NT2/D1 (cell line): ENCODE measurements at places on chromosomes 6 and 20.

DNA sequence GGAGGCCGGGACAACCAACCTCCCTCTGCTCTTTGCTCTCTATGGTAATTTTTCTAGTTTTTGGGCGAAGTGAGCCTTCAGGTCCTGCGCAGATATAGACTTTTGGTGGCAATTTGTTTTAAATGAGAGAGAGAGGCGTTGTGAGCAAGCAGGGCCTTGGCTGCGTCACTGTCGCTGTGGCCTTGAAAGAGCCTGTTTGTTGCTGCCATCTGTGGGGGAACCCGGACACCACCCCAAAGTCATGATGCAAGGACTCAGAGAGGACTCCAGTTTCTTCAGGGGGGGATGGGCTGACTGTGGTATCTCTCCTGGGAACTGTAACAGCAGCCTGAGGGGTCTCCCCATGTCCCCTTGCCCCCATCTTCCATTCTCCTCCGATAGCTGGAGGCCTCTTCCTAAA is 462.7 kb upstream of the SULF2 start:
- no peak for DNase-seq

- DNase-seq = no peak
These were observed 1.1 kb downstream of the HACE1 start for GRCh38 chr6:104858642-104859041.

- no peak for DNase-seq
These were observed 86.3 kb upstream of the ESR1 start for GRCh38 chr6:151721146-151721545.

DNA sequence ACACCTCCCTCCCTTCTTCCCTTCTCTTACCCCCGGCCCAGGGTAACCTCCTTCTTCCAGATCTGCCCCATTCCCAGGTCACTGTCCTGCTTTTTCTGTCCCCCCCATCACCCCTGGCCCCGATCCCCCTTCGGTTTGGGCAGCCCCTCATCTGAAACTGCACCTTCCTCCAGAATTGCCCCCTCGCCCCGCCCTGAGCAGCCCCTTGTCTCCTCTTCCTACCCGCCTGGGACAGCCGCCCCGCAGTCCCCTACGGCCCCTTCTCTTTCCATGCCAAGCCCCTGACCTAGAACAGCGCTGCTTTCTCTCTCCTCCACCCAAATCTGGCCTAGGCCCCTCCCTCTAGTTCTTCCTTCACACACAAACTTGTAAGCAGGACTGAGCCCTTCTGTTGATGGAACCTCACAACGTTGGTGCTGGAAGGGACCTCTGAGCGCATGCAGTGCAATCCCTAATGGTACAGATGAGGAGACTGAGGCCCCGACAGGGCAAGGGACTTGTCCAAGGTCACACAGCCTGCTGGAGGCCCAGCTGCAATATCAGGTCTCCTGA is 630 bp downstream of the PPP2R5D start:
- no peak for DNase-seq

GRCh38 chr20:10527781-10528180 is 92.7 kb downstream of the SLX4IP start:
- DNase-seq = no peak

- no peak for DNase-seq
These were observed 20.5 kb upstream of the FOXC1 start for GRCh38 chr6:1589208-1589607.

DNA sequence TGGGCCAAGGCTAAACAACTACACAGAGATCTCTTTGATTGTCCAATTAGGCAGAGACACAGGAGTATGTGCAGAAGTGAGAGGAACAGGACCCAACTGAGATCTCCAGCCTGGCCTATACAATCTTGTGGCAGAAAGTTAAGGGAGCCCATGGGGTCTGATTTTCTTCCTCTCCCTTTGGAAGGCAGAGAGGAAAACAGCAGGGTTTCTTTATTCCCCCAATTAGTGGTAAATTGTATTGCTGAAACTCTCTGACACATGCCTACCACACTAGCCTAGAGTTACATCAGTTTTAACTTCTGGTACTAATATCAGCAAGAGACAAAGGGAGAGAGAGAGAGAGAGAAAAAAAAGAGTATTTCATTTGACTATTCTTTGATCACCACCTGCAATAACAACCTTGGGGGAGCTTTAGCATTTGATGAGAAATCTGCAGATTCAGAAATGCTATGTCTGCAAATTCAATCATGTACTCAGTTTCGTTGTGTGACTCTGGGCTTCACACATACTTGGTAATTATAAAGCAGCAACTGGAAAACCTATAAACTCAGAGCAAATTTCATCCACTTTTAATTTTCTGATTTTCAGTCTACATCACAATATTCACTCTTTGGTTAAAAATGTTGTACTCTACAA is 260.3 kb upstream of the SPTLC3 start:
- no peak for DNase-seq

GRCh38 chr6:11374036-11375010 is 141.9 kb upstream of the NEDD9 start:
- DNase-seq = no peak

- no peak for DNase-seq
These were observed 62.0 kb upstream of the BMP5 start for GRCh38 chr6:55937261-55937947.

- DNase-seq = no peak
These were observed 42.3 kb downstream of the IL20RA start for GRCh38 chr6:137002505-137002904.

DNA sequence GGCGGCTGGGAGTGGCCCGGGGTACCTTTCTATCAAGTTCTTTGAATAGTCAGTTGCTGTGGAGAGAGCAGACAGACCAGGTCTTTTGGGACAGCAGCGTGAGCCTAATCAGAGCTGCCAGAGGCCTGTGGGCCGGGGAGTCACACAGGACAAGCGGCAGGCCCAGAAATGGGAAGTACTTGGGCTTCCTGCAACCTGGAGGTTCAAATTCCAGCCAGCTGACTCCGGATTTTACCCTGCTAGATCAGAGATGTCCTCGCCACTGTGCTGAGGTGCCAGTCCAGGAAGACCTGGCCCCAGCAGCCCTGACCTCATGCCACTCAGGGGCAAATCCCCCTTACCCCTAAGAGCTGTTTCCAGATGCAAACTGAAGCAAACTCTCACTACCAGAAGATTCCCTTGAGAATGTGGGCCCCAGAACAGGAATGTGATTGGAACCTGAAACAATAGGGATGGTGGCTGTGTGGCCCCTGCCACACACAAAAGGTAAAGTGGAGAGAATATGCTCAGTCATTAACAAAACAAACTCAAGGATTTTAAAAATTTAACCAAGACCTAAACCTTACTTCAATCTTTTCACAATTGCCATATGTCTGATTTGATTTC is 9.7 kb downstream of the BEND3 start:
- DNase-seq = no peak

DNA sequence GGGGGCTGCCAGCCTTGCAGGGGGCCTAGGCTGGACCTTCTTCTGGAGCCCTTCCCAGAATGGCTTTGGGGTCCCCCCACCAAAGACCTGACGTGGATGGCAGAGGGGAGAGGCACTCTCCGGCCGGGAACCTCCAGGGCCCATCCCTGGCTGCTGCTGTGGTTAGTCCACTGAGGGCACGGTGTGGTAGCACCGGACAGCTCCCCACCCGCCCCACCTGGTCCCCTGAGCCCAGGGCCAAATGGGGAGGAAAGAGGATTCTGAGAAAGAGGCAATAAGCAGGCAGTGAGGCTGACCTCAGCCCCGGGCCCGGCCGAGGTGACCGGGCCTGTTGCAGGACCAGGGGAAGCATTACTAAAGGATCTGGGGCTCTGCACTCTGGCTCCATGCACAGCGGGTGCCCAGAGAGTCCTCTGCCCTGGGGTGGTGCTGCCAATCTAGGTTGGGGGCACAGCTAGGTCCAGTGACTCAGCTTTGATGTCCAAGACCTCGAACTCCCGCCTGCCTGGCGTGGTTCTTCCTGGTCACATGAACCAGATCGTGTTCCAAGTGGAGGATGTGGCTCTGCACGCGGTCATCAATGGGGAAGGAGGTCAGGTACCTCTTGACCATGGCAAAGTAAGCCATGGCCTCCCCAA is 2.2 kb downstream of the CENPB start:
- DNase-seq = no peak

DNA sequence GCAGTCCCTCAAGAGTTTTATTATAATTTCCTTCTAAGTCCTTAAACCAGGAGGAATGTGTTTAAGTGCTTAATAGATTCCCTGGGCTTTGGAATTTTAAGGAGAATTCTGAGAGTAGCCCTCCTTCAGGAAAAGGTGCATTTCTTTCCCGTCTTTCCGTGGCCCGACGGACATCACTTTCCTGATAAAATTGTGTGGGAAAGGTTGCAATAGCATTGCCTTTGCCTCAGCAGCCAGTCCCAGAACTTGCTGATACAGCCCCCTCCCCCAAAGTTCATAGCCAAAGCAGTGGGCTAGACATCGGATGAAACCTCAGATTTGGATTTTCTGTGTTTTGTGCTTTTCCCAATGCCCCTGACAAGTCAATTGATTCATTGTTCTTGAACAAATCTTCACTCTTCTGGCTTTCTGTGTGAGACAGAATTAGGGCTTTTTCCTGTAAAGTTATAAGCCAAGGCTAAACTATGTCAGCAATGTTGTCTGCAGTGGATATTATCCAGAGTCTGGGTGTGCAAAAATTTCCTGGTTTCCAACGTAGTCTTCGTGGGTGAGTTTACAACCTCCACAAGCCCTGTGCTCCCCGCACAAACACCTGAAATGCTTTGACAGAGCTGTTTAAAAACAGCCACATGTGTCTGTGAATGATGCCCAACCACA is 1.1 kb upstream of the SMOC2 start:
- DNase-seq = no peak

GRCh38 chr6:37258405-37259105 is 611 bp upstream of the TMEM217 start:
- no peak for DNase-seq

- DNase-seq = no peak
These were observed 256.9 kb downstream of the ERMARD start for GRCh38 chr6:170008294-170008785.

DNA sequence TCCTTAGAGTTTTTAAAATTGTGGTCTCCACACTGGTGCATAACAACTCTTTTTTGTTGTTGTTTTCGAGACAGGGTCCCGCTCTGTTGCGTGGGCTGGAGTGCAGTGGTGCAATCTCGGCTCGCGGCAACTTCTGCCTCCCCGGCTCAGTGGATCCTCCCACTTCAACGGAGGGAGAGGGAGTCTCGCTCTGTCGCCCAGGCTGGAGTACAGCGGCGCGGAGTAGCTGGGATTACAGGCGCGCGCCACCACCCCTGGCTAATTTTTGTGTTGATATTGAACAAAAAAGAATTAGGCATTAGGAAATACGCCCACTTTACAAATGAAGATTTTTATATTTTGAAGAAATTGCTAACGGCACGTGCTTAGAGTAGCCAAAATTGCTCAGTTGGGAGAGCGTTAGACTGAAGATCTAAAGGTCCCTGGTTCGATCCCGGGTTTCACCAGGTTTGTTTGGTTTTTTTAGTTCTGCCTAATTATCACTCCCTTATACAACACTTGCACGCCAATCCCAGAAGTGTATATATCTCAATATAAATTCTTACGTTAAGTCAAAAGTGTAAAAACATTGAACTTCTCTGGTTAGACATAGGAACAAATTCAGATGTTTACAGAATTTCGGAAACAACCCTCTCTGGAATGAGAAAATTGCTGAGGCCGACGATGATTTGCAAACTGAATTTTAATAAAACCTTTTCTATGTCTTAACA is 159.6 kb downstream of the TRIM27 start:
- DNase-seq = no peak

GRCh38 chr6:23277521-23278179 is 708.3 kb downstream of the HDGFL1 start:
- no peak for DNase-seq

DNA sequence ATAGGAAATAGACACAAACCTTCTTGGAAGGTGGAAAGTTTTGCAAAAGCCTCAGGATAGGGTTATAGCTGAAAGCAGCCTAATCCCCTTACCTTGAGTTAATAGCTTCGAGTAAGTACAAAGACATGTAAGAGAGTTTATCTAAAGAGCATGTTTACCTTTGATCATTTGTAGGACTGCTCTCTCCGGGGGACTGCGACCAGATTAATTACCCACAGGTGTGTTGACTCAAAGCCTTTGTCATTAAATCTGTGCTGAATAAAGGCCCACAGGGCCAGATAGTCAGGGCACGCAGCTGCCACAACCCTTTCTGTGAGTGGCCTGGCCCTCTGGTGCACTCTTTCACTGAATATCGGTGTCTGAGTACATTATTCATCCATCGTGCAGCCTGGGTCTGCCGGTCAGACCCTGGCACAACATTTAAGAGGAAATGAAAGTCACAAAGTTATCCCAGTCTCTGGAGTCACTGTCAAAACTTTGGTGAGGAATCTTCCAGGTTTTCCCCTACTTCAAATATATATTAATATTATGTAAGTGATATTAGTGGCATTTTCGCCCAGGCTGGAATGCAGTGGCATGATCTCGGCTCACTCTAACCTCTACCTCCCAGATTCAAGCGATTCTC is 5.4 kb upstream of the MICA start:
- DNase-seq = no peak

DNA sequence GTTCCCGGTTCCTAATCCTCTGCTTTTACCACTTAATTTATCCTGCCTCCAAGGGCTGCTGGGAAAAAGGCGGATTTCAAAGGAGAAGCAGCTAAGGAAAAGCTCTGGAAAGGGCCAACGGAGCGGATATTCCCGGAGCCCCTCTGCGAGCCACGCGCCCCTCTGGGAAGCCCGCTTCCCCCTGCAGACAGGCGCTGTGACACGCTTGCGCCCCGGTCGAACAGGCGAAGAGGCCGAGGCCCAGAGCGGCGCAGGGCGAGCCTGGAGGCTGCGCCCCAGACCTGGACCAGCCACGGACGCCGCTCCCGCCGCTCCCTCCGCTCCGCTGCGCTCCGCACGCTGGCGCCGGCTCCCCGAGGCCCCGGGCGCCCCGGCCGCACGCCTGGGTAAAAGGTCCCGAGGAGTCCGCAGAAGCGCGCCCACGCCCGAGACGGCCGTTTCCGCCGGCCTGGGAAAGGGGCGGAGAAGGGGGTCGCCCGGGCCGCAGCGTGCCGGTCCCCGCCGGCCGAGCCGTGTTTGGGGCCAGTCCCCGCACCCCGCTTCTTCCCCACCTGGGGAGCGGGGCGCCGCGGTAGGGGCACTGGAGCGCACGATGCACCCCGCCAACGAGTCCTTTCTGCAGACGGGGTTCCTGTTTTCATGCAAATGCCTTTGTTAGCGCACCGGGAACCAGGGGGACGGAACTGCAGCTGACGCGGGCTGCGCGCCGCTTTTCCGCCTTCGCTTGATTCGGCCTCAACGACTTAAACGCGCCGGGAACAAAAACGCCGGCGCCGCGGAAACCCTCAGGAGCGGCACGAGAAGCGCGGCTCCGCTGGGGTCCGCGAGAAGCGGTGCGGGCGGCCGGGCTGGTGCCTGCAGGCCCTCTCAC is 91.9 kb upstream of the SIRPA start:
- DNase-seq = peak; percentile 84

GRCh38 chr20:910870-911770 is 5.0 kb downstream of the ANGPT4 start:
- DNase-seq = no peak

DNA sequence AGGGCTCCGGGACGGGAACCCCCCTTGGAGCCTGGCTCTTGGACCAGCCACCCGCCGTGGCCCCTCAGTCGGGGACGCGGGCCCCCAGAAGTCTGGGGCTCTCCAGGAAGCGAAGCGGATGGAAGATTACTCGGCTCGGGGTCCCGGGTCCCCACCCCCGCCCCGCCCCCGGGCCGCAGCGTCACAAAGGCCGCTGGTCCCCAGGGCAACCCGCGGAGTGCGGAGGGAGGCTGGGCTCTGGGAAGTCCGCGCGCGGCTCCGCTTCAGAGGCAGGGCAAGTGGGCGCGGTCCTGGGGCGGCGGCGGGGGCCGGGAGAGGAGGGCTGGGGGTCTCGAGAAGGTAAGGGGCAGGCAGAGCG is at the start of gene FNDC11:
Gene FNDC11 (plus strand): TSS at position 227 of the 358 bp plus-strand sequence. CDS start 1,505 bp downstream, outside the sequence.
- no peak for DNase-seq
